ENCODE measurements at places on chromosomes 1 and 21.

- no peak for DNase-seq
Measured at GRCh38 chr1:26579681-26580111, 50.1 kb downstream of the RPS6KA1 start.

GRCh38 chr21:33514229-33514628 lies 22.7 kb upstream of the DNAJC28 start:
- no peak for DNase-seq

DNA sequence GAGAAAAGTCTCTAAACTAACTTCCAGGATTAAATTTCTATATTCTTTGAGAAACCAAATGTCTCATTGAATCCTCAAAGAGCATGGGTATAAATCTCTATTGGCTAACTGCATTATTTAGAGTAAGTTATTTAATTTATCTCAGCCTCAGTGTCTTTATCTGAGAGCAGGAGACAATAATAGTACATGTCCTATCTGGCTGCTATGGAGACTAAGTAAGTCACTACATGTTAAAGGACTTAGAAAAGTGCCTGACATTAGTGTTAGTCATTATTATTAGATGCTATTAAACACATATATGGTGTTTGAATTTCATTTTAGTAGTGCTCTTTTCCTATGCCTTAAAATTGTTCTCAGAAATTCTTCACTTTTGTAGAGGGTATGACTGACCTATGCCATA lies 505.2 kb downstream of the NEGR1 start:
- no peak for DNase-seq

DNA sequence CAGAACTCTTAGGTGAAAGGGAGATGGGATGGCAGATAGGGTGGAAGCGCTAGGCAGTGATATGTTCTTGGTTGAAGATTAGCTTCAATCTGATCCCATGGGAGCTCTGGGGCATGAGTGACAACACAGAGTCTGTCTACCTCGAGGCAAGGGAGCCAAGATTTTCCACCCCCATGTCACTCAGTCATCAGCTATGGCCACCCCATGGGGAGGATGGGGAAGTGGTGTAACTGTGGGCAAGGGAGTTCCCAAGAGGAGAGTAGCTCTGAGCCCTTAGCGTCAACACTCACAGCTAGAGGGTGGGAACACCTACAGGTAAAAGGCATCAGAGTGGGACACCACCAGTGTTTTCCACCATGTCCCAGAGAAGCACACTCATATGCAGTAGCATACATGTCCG lies 30.3 kb upstream of the C1QA start:
- peak; percentile 37 for DNase-seq

DNA sequence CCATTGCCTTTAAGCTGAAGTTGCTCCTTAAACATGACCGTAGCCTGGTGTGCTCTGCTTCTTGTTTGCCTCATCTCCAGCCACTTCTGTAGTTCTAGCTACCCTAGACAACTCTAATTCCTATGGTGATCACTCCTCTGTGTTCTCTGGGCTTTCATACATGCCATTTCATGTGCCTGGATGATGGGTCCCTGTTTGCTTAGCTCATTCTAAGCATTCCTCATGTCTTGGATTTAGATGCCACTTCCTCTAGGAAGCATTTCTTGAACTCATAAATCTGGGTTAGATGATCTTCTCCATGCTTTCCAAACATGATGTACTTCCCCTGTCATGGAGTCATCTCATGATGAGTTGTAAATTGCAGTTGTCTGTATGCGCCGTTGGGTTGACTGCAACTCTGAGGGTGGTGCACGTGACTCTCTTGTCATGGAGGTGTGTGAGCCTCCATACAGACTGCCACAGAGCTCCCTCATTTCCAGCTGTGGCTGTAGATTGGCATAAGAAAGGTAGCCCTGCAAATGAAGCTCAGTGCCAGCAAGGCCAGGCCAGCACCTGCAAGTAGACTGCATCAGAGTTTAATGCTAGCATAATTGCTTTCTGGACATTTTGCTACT lies 77.2 kb downstream of the LAMC1 start:
- peak; percentile 34 for DNase-seq

DNA sequence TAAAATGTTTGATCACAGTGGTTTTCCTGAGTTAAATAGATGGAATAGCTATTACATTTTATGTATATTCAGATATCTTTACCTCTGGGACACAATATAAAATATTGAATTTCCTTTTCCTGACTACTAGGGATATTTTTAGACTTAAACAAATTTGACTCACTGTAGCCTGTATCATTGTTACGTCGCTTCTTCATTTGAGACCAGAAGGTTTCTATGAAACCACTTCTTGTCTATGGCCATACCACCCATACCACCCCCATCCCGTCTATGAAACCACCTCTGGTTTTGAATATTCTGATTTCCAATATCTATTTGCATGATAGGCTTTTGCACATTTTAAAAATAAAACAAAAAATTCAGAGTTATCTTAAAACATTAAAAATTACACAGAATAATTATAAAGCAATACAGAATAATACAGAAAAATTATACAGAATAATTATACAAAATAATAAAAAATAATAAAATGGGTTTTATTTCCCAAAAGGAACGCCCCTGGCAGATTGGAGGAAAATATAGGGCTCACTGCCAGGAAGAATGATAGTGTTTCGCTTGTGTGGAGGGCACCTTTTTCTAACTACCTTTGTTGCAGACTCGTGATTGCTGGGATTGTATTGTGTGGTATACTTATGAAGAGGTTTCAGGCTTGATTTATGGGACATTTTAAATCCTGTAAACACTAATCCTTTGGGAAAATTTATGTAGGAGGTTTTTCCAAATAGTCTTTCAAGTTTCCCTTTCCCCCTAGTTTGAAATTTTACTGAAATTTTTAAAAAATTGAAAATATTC lies 4.7 kb downstream of the SPEN start:
- DNase-seq = no peak

DNA sequence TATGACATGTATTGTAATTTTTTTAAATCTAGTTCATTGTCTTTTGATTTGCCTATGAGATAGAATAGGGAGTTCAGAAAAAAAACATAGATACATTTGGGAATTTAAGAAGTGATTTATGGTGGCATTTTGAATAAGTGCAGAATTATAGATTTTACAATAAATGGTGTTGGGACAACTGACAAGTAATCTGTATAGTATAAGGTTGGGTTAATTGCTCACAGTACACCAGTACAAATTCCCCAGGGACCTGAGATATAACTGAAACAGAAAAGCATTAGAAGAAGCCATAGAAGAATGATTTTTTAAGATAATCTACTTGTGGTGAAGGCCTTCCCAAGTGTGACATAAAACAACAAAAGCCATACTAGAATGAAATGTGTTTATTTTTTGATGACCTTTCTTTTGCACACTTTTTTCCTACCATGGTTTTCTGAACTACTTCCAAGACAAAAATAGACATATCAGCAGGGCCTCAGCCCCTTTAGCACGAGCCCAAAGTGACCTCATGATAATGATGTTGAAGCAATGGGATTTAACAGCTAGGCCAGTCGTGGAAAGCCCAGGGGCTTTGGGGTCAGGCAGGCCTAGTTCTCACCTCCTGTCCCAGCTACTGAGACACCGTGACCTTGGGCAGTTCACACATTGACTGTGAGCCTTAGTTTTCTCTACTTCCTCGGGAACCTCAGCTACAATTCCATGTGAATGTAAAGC lies 87.4 kb downstream of the GREM2 start:
- DNase-seq = no peak

DNA sequence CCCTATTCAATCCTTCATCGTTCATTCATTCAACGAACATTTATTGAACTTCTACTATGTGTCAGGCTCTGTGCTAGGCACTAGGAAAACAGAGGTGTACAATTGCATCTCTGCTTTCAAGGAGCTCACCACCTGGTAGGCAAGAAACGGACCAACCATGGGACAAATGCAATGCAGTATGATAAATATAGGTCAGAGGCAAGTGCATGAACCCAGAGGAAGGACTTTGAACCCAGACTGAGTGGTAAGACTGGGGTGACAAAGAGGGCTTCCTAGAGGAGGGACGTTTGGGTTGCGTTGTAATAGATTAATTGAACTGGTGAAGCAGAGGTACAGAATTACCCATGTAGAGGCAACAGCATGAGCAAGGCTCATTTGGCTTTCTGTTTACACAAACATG lies 16.4 kb downstream of the CD2 start:
- no peak for DNase-seq

DNA sequence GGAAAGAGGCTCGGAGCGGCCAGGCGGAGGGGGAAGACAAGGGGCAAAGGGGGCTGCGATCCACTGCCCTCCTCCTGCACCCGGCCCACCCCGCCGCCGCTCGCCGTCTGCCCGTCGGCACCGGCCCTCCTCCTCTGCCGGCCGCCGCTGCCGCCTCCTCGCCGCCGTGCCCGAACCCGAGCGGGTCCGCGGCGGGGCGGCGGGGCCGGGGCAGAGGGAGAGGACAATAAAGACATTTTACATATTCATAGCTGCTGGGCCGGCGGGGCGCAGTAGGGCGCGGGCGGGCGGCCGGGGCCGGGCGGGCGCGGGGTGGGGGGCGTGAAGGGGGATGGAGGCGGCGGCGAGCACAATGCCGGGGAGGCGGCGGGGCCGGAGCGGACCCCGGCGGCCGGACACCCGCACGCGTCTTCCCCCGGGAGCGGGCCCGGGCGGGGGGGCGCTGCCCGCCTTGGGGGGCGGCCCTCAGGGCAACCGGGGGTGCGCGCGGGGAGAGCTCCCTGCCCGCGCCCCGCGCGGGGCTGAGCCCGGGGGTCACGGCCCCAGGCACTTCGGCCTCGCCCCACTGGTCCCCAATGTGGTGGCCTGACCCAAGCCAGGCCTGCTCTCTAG lies 546 bp downstream of the POU2F1 start:
- DNase-seq = peak; percentile 44

GRCh38 chr1:69256036-69256435 lies 311.7 kb upstream of the LRRC7 start:
- no peak for DNase-seq

DNA sequence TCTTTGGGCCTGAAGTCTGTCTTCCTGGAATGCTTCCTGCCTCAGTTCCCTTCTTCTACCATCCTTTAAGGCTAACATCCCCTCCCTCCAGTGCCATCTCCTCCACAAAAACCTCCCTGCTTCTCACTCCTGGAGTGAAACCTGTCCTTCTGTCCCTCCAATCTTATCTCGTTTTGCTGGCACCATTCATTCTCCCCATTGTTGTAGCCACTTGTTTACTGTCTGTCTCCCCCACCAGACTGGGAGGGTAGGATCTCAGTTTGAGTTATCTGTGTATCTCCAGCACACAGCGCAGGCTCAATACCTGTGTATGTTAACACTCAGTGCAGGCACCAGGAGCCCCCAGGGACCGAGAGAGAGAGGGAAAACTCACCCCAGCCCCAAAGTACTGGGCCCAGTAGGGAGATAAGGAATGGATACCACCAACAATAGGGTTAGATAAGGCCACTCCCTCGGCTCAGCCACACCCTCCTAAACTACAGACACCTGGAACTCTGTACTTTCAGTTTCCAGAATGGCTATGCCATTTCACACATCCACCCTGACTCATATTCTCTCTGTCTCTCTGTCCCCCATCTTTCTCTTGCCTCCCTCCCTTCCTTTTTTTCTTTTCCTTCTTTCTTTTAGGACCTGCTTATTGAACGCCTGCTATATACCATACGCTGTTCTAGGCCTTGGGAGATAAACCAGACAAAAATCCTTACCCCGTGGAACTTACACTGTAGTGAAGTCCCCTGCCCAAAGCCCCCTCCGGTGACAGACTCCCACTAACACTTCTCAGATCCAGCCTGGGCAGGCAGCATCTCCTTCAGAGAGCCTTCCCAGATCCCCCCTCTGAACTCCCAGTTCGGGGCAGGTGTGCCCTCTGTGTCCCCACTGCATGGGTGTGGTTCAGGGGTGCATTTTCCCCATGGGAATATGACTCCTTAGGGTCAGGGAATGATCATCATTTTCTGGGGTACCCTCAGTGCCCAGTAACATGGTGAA lies 3.3 kb upstream of the SSBP3 start:
- DNase-seq = peak; percentile 16

DNA sequence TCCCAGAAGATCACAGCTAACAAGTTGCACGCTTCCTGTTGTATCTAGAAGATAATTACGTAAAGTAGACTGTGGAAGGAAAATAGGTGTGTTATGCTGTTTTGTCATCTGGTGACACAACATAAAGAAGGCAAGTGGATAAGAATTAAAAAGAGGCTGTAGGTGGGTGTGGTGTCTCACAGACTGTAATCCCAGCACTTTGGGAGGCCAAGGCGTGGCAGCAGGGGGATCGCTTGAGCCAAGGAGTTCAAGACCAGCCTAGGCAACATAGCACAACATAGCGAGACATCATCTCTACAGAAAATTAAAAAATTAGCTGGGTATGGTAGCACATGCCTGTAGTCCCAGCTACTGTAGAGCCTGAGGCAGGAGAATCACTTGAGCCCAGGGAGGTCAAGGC lies 17.9 kb upstream of the ZNF281 start:
- DNase-seq = no peak

- DNase-seq = peak; percentile 81
Measured at GRCh38 chr1:181159451-181160140, 71.1 kb downstream of the IER5 start.

DNA sequence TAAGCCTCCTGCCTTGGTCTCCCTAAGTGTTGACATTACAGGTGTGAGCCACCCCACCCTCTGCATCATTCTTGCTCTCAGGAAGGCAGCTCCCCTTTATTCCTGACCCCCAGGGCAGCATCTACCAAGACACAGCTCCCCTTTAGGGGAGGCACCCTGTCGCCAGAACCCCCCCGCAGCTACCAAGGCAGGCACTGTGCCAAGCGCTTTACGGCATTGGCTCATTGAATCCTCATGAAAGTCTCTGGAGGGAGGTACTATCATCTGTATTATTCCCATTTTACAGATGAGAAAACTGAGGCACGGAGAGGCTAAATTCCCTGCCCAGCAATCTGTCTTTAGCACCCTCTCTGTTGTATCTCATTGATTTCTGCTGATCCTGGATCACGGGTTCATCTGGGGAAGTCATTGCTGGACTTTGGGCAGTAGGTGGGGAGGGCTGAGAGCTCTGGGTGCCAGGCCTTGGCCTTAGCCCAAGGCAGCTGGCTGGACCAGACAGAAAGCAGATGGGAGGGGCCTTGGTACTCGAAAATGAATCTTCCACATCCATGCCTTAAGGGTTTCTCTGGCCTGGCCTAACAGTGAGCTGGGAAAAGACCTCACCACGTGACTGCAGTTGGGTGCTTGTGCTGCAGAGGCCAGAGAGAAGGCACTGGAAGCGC lies 5.9 kb downstream of the PLOD1 start:
- no peak for DNase-seq

- peak; percentile 30 for DNase-seq
Measured at GRCh38 chr21:16838331-16838730, 674.5 kb upstream of the CXADR start.

GRCh38 chr1:214476986-214477870 lies 74.2 kb downstream of the PTPN14 start:
- DNase-seq = peak; percentile 96

DNA sequence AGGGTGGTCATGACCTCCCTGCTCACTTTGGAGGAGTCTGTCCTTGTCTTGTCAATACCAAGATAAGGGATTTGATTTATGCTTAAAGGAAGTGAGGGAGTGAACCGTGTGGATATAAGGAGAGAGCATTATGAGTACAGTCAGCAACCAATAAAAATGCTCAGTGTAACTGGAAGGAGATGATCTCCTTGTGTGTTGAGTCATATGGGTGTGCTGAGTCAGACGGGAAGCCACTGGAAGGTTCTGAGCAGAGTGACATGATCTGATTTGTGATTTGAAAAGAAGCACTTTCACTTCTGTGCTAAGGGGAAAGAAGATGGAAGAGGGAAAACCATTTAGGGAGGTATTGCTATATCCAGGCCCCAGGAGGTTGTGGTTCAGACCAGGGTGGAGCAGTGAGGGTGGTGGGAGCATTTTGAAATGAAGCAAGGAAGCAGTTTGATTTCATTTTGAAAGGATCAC lies 2.5 kb upstream of the BCL10 start:
- peak; percentile 97 for DNase-seq

- DNase-seq = no peak
Measured at GRCh38 chr1:93704052-93704451, 22.4 kb upstream of the BCAR3 start.

All from kidney tubule cell (primary cell).